ENCODE measurements at places on chromosomes 6 and 20.

- DNase-seq, result no peak
Measured at GRCh38 chr6:27892649-27893058, 19.5 kb downstream of the OR2B2 start.

GRCh38 chr6:40395066-40395697 is 192.0 kb downstream of the LRFN2 start:
- DNase-seq, result no peak

GRCh38 chr6:36603222-36604089 is 9.3 kb downstream of the SRSF3 start:
- DNase-seq, result no peak

- no peak for DNase-seq
Measured at GRCh38 chr6:29520232-29520631, 32.5 kb upstream of the MAS1L start.

DNA sequence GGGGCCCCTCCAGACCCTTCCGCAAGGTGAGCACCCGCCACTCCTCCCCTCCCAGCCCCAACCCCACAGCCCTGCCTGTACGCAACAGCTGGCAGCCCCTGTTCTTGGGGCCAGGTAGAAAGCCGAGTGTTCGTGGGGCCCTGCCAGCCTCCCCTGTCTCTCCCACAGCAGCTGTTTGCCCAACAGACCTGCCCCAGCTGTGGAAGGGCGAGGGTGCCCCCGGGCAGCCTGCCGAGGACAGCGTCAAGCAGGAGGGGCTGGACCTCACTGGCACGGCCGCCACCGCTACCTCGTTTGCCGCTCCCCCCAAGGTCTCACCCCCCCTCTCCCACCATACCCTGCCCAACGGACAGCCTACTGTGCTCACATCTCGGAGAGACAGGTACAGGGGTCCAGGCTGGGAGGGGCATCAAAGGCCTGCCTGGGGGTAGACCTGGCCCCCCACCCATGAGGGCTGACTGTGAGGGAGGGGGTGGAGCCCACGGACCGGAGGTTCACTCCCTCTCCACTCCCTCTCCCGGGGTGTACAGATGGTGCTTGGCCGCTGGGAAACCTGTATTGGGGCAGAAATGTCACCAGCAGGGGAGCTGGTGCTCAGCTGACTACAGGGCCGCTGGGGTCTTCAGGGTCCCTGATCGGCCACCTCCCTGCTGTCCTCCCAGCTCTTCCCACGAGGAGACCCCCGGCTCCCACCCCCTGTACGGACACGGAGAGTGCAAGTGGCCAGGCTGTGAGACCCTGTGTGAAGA is 41.1 kb downstream of the FOXP4 start:
- no peak for DNase-seq

DNA sequence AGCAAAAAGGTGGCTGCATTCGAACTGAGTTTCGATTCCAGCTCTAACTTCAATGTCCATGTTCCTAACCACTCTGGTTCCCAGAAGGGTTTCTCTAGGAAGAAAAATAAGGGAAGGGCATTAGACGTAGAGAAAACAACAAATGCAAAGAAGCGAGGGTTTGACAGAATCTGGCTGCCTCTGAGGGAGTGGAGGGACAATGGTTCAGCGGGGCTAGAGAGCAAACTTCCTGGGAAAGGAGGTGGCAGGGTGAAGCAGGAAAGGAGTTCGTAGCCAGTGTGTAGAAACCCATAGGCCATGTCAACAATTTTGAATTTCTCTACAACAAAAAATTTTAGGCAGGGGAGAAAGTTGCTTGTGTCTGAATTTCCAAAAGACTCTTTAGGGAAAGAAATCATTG is 14.5 kb upstream of the DNAAF9 start:
- DNase-seq, result no peak

GRCh38 chr20:12825226-12825595 is 183.6 kb upstream of the SPTLC3 start:
- no peak for DNase-seq

DNA sequence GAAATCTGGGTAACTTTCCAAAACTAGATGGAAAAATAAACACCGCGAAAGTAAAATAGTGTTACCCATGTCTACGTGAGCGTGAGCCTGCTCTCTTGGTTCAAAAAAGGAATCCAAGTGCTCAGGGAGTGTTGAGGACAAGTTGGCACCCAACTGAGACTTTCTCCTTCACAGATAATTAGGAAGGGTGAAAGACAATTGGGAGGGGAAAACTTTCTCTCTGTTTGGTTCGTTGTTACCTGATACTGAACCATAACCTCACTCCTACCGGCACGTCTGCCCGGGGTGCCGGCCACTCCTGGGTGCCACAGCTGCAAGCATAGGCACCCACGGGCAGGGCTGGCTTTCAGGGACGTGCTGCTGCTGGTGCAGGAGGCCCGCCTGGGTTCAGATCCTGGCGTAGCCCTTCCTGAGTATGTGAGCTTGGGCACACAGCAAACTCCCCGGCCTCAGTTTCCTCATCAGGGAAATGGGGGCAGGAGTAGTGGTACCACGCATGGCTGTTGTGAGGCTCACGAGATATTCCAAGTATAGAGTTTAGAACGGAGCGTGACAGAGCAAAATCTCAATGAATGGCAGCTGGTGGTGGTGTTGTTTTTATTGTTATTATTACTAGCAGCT is 38.2 kb upstream of the PMEPA1 start:
- DNase-seq, result no peak

GRCh38 chr6:44064089-44064947 is 62.9 kb downstream of the MRPL14 start:
- DNase-seq, result peak; percentile 63

Measured in GM13976 (cell line).